Mesothelial cell of epicardium (in vitro differentiated cells): ENCODE measurements at places on chromosomes 4 and X. TPM values are rescaled to one million over a fixed set of nuclear protein-coding genes. Genes with fewer than 3 reads are reported as not detected.

DNA sequence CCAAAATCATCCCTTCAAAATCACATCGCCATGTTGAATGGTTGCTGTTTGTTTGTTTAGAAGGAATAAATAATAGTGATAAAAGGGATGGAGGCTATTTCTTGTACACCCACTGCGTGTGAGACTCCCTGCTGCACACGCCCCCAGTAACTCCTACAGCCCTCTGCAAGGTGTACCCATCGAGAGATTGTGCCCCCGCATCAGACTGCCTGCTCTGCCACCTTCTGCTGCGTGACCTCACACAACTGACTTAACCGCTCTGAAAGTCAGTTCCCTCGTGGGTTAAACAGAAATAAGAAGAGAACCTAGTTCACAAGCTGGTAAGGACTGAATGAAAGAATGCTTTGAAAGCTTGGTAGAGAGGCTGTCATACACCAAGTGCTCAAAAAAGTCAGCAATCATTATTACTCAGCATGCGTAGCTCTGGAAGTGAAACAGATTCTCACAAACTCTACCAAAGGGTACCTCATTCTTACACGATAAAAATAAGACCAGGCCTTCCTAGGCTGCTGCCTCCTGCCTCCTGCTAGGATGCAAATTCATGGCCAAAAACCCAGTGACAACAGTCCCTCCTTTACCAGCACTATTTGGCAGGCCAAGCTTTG, 147.1 kb downstream of the CPEB2 start:
- DNase-seq, result no peak

Gene GPRASP1
- total RNA-seq, result 8.8 to 10.0 TPM (median 9.6 TPM) in 3 replicates

Gene CAPN6
- 84.3 to 90.8 TPM (median 88.2 TPM) in 3 replicates for total RNA-seq

- DNase-seq, result no peak
Observed at GRCh38 chr4:105137121-105137875, 9.4 kb upstream of the TET2 start.

GRCh38 chr4:176256921-176257320, 12.1 kb downstream of the ASB5 start:
- DNase-seq, result no peak

Gene SSX4B
- not detected in 3 replicates for total RNA-seq

DNA sequence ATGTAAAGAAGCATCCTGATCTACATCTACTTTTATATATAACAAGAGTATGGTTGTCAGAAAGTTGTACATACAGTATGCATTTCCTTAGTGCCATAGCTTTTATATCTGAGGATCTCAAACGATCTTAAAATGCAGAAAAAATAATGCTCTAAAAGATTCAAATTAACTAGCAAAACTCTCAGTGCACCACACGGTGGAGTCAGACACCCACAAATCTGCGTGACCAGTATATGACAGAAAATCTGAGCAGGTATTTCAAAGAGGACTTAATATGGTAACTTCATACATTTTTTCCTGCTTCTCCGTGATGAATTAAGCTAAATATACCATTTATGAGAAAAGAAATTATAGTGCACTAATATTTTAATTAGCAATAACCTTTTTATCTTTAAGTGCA, 803.0 kb downstream of the DMD start:
- DNase-seq, result no peak

GRCh38 chr4:82903737-82904136, 3.2 kb downstream of the THAP9 start:
- no peak for DNase-seq

DNA sequence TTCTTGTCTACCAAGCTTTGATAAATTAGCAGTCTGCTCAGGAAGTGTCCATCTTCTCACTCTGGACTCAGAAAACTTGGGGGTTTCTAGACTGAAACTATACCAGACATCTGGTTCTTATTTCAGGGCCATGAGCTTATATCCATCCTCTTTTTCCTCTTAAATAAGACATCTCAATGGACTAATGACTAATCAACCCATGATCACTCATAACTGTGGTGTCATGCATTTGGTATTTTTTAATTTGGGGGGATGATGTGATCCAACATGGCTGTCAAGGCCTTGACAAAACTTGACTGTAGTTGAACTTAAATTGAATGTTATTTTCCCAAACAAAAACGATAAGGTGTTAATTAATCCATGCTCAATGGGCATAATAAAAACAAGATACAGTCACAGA, 87.8 kb downstream of the GPRASP3 start:
- no peak for DNase-seq

DNA sequence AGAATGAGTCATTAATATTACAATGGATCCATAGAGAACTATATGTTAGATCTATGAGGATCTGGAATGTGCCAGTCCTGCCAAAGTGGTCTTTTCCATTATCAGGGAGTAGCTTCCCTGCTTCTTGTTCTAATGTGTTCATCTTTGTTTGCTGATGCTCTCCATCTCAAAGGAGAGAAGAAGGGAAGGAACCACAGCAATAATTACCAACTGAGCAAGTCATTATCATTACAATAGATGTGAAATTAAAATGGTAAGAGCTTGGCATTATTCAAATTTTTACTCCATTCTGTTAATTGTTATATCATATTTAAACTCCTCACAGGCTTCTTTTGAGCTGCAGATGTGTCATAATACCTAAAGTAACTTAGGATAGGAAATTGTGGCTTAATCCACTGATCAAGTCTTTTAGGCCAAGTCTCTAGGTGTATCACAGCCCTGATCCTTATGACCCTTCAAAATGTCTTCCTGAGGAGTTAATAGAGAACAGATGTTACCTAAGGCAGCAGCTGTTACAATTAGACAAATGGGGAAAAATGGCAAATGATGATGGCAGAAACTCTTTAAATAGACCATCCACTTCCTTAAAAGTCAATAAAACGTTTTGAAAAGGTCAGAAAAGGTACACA, 1492.7 kb upstream of the IGFBP7 start:
- DNase-seq, result no peak
